ENCODE measurements at places on chromosomes 12 and 14.

- DNase-seq, result no peak
These were observed 451.1 kb upstream of the RGS6 start for GRCh38 chr14:71481021-71481654.

DNA sequence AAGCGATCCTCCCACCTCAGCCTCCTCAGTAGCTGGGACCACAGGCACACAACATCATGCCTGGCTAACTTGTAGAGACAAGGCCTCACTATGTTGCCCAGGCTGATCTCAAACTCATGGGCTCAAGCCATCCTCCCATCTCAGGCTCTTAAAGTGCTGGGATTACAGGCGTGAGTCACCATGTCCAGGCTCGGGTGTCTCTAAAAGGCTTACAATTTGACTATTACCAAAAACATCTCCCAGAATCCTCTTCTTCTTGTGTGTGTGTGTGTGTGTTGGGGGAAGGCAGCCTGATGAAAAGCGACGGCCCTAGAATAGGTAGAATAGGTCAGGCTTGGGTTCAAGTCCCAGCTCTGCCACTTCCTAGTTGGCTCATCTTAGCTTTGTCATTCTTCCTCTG lies 16.8 kb downstream of the MSI1 start:
- DNase-seq, result peak; percentile 17

DNA sequence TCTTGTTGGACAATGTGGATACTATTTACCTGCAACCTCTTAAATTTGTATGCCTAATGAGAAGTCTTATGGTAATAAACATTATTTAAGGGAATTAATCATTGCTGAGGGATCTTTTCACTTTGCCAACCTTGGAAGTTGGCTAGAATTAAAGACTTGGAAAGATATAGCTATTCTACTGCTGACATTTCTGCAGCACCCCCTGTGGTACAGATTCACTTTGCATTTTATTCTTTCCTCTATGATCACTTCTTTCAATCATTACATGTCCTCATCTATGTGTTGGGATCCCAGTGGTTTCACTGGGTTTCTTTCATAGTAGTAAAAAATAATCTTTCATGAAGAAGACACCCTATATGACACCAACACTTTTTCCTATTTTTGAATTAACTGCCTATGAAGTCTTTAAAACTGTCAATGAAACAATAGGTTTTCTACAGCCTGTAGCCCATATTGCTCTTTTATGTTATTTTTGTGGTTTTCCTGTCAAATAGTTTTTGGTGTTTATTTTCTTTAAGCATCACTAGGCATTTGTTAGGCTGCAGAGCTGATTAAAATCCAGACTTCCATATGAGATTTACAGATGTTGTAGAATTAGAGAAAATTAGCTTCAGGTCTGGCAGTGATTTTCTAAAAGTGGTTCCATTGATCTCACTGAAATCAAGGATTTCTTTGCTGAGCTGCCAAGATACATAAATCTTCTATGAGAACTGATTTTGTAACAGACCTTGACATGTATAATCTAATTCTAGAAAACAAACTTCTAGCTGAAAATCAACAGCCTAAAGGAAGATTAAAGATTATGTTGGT lies 256.1 kb downstream of the NAV3 start:
- DNase-seq, result no peak

- DNase-seq, result no peak
These were observed 8.6 kb upstream of the HOXC11 start for GRCh38 chr12:53964315-53964713.

GRCh38 chr12:132210223-132211055 lies 66.2 kb downstream of the NOC4L start:
- no peak for DNase-seq

- no peak for DNase-seq
These were observed 181.0 kb downstream of the CFAP54 start for GRCh38 chr12:96670334-96670899.

- DNase-seq, result no peak
These were observed 29.3 kb downstream of the CD9 start for GRCh38 chr12:6229224-6230218.

- DNase-seq, result no peak
These were observed 82.0 kb upstream of the EEA1 start for GRCh38 chr12:93011100-93011499.

DNA sequence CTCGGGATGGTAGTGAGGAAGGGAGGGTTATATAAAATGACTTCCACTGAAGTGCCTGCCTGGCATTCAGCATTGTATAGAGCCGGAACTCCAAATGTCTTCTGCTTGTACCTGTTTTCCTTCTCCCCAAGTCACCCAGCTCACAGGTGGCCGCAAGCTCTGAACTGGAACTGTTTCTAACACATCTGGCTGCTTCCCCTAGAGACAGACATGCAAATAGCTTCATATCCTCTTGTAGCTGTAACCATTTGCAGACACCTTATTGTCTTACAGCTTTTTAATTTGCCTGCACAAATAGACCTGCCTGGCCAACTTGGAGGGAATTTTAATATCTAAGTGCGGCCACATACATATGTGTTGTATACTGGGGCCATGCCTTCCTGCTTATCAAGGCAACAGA lies 126.0 kb downstream of the CHST11 start:
- no peak for DNase-seq

GRCh38 chr12:80299976-80300375 lies 144.1 kb upstream of the PTPRQ start:
- DNase-seq, result no peak

Data from AG04449 (cell line).